ENCODE measurements at places on chromosomes 11 and 22.

- no peak for DNase-seq
Observed at GRCh38 chr11:75325713-75326438, 25.6 kb downstream of the ARRB1 start.

DNA sequence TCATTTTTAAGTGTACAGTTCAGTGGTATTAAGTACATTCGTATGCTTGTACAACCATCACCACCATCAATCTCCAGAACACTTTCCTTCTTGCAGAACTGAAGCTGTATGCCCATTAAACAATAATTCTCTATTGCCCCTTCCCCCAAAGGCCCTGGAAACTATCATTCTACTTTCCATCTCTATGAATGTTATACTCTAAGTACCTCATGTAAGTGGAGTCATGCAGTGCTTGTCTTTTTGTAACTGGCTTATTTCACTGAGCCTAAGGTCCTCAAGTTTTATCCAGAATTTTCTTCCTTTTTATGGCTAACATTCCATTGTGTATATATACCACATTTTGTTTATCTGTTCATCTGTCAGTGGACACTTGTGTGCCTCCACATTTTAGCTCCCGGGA is 29.7 kb downstream of the MMP7 start:
- no peak for DNase-seq

DNA sequence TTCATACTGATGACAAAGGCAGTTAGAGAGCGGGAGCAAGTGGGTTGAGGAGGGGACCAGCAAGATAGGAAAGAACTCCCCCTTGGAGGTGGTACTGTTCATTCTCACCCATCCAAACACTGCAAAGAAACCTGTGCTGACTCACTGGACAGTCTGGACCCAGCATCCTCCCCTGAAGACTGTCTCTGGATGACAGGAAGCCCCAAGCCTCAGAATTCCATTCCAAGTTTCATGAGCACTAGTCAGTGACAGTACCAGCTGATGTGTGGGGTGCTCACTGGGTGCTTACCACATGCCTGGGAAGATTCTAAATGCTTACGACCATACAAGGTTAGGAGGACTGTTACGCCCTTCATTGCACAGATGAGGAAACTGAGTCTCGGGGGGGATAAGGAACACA is 160.9 kb downstream of the IGLL1 start:
- DNase-seq, result no peak

DNA sequence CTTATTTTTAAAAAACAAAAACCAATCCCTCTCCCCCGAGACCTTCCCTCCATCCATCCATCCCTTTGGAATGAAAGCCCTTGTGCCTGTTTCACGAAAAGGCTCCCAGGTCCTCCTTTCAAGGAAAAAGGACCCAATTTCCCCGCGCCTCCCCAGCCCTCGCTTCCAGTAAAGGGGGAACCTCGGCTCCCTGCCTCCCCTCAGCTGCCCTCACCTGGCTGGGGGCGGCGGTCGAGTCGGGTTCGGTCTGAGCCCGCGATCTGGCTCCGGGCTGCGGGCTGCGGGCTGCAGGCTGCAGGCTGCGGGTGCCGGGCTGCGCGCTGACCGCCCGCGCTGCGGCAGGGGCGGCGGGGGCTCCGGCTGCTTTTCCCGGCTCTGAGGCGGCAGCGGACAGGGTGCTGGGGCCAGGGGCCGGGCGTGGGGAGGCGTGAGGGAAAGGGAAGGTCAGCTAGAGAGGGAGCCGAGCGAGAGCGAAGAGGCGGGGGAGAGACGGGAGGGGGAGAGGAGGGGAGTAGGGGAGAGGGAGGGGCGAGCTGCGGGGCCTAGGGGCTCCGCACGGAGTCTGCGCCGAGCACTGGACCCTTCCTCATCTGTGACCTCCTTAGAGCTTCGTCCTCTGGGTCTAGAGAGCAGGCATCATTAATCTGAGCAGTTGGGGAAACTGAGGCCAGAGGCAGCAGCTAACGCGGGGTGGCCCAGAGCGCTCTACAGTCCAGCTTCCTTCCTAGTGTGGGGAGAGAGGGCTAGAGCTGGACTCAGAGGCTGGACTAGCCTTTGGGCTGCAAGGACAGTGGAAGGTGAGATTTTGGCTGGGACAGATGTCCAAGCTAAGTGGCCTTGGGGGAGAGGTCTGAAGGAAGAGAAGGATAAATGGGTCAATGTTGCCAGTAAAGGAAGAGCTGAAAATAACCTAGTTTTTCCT is at the start of gene C1QTNF4:
Gene C1QTNF4 (minus strand): TSS at position 478 of the 922 bp plus-strand sequence. CDS start 3,601 bp downstream, outside the sequence.
- peak; percentile 40 for DNase-seq

DNA sequence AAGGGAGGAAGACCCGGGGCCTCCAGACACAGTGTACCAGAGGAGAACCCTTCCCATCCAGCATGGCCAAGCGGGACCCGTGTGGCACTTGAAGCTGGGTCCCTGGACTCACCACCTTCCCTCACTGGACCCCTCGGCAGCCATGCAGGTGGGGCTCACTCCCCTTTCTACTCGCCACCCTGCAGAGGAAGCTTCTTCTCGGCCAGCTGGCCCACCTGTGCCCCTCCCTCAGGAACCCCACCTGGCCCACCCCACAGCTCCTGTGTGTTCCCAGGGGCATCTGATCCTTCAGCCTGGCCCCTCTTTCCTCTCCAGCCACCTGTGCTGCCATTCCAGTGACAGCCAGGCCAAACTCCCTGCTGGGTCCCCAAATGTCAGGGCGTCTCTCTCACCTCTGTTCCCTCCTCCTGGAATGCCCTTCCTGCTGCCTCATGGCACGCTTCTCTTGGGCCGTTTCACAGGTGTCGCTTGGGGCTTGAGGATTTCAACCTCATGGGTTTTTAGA is 38.0 kb downstream of the IGF2 start:
- DNase-seq, result no peak

Data from brain (organoid and tissue), 16 donors.